ENCODE measurements at places on chromosomes 6 and 20.
A peak's percentile ranks its signal among the peaks of the same experiment; 100 is the strongest.

GRCh38 chr20:9663423-9663822, 149.0 kb downstream of the LAMP5 start:
- DNase-seq, result no peak

DNA sequence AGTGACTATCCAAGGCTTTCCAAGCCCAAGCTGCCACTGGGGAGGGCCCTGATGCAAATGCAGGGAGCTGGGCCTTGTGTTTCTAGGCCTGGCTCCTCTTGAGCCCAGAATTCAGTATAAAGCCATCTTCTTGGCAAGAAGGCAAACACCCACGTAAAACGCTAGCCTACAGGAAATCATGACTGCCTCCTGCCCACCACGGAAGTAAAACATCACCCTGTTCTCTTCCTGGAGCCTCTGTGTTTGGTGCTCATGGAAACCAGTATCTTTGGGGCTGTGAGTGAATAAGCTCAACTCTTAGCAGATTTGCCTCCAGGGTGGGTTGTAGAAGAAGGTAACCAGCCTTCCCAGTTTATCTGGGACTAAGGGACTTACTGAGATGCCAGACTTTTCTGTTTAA, 271.0 kb downstream of the ZNF217 start:
- peak; percentile 13 for DNase-seq

DNA sequence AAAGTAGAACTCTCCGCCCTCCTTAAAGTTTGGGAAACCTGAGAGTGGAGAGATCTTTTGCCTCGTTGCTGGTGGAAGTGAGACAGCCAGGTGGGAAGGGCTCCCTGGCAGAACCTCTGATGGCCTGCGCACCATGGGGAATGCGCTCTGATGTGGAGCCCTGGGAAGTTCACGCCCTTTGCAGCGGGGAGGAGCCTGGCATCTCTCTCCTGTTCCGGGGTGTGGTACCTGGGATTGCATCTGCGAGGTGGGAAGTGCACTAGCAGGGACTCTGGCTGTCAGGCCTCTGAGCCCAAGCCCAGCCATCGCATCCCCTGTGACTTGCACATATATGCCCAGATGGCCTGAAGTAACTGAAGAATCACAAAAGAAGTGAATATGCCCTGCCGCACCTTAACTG, 159.8 kb downstream of the AKAP7 start:
- DNase-seq, result no peak

GRCh38 chr6:82954937-82955577, 110.6 kb downstream of the UBE3D start:
- peak; percentile 41 for DNase-seq
